ENCODE measurements at places on chromosomes 11 and 22.

- H3K4me3 ChIP-seq, result no peak overlapping the region
- no peaks in the 10 kb centered on the region for H3K27me3 ChIP-seq
- DNase-seq, result no peak
- peaks cover 12% of the 10 kb centered on the region for H3K4me1 ChIP-seq
- peaks cover 28% of the 10 kb centered on the region for H3K36me3 ChIP-seq
Measured at GRCh38 chr22:29641700-29642330, 38.4 kb downstream of the NF2 start.

GRCh38 chr22:45470871-45471270 lies 31.8 kb upstream of the FBLN1 start:
- H3K4me3 ChIP-seq, result no peak overlapping the region
- no peak overlapping the region for H3K27ac ChIP-seq
- H3K36me3 ChIP-seq, result no peaks in the 10 kb centered on the region
- peaks cover 31% of the 10 kb centered on the region for H3K27me3 ChIP-seq

DNA sequence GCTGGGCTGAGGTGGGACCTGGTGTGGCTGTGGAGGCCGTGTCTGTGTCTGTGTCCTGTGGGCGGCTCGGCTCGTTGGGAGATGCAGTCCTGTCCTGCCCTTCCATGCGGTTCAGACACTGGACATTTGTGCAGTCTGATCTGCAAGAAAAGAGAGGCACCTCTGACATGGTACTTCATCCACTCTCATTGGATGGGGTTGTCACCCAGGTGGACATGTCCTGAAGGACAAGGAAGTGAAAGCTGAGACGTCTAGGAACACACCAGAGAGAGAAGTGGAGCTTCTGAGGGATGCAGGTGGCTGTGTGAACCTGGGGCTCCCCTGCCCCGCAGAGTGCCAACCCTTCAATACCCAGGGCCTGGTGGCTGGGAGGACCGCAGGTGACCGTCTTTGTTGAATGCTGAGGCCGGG lies 18.4 kb downstream of the TBX1 start:
- peaks cover 5% of the 10 kb centered on the region for H3K36me3 ChIP-seq
- H3K4me3 ChIP-seq, result no peak overlapping the region
- no peak for DNase-seq
- no peaks in the 10 kb centered on the region for H3K4me1 ChIP-seq

DNA sequence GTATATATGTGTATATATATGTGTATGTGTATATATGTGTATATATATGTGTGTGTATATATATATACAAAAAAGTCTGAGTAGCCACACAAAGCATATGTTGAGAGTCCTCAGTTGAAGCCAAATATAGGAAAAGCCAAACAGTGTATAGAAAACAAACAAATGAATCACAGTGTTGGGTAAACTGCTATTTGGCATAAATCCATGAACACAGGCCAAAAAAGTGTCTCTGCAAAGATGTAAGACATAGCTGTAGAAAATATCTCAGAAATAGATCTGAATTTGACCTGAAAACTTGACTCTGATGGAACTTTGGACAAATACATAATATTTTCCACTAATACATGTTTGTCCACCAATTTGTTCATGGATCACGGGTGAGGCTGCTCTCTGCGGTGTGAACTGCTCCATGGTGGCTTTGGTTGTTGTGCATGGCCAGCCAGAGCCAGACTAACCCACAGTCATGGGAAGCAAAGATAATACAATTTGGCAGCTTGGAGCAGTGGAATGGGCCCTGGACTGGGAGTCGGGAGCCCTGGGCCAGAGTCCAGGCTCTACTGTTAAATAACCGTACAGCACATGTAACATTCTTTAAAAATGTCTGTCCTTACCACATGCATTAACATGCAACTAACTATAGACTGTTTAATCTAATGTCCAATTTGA lies 76.9 kb upstream of the EED start:
- H3K4me1 ChIP-seq, result peaks cover 2% of the 10 kb centered on the region
- no peak for DNase-seq
- no peaks in the 10 kb centered on the region for H3K27me3 ChIP-seq
- H3K36me3 ChIP-seq, result no peaks in the 10 kb centered on the region
- no peak overlapping the region for H3K4me3 ChIP-seq

DNA sequence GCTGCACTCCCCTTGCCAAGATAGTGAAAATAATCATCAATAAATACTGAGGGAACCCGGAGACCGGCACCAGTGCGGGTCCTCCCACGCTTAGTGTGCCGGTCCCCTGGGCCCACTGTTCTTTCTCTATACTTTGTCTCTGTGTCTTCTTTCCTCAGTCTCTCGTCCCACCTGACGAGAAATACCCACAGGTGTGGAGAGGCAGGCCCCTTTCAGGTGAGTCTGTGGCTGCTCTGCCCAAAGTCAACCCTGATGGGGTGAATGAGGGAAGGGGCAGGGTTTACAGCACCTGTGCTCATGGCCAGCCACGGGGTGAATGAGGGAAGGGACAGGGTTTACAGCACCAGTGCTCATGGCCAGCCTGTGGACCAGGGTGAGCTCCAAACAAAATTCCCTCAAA lies 4.7 kb downstream of the BET1L start:
- no peak for DNase-seq
- peak overlapping the region; percentile 88 for H3K27ac ChIP-seq
- H3K27me3 ChIP-seq, result no peaks in the 10 kb centered on the region
- peaks cover 33% of the 10 kb centered on the region for H3K36me3 ChIP-seq

DNA sequence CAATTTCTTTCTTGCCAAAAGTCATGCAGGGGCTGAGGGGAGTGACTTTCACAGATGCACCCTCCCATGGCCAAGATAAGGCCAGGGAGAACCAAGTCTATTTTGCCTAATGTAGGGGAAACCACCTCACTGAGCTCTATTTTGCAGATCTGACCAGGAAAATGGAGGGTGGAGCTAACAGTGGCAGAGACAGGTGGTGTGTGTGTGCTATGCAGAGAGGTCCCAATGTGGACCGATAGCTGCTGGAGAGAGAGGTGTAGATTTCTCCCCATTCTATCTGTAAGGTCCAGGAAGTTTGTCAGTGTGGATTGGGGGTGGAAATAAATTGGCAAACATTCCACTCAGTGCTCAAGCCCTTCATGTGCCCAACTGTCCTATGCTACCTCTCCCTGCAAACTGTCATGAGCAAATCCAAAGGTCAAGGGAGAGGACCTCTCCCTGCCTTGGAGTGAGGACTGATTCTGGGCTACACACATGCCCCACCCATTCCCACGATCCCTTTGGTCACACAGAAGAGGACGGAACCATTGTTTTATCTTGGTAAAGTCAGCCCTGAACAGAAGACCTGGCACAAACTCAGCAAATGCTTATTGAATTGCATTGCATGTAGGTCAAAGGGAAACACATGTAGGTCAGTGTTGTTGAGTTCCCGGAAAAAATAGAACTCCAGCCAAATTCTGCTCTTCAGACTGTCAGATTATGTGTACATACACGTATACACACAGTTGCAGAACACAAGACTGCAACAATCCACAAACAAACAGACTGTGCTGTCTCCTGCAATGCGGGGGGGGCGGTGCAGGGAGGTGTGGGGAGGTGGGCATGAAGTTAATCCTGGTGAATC lies 65.9 kb downstream of the C11orf58 start:
- no peak overlapping the region for H3K4me3 ChIP-seq
- H3K27ac ChIP-seq, result no peak overlapping the region
- no peaks in the 10 kb centered on the region for H3K36me3 ChIP-seq

GRCh38 chr22:49257551-49257961 lies 570.1 kb downstream of the BRD1 start:
- no peaks in the 10 kb centered on the region for H3K4me1 ChIP-seq
- peaks cover 45% of the 10 kb centered on the region for H3K27me3 ChIP-seq
- H3K36me3 ChIP-seq, result no peaks in the 10 kb centered on the region
- H3K4me3 ChIP-seq, result no peak overlapping the region
